ENCODE measurements at places on chromosomes 4 and X. TPM values are rescaled to one million over a fixed set of nuclear protein-coding genes. Genes with fewer than 3 reads are reported as not detected.

Gene RHOXF2B
- total RNA-seq, result not detected

Gene NEK1
- total RNA-seq, result 4.5 TPM

Gene TCEAL6
- not detected for total RNA-seq

Gene BCAP31
- total RNA-seq, result 331 TPM

Gene DMP1
- total RNA-seq, result not detected

Gene NUDT10
- 1.6 TPM for total RNA-seq

Gene UGT2A2
- not detected for total RNA-seq

Gene ATG4A
- total RNA-seq, result 40.3 TPM

Gene ARHGAP6
- total RNA-seq, result 0.30 TPM

Gene ARX
- total RNA-seq, result not detected

Gene STATH
- total RNA-seq, result not detected

Gene HPGDS
- total RNA-seq, result not detected

Gene GALNTL6
- total RNA-seq, result not detected

Gene CTBP1
- 219 TPM for total RNA-seq

Gene PDGFRA
- 1.6 TPM for total RNA-seq

Gene PAGE5
- total RNA-seq, result not detected

Gene FAM184B
- total RNA-seq, result not detected

Gene ITGB1BP2
- 2.0 TPM for total RNA-seq

Gene SLC26A1
- total RNA-seq, result not detected

Gene HTN1
- not detected for total RNA-seq

All from epithelial cell of umbilical artery (primary cell).